CD4-positive, alpha-beta T cell treated with Interleukin-21 for 1 hour (primary cell): ENCODE measurements at places on chromosomes 1 and 21.

- no peak for DNase-seq
Observed at GRCh38 chr1:230216896-230217295, 149.9 kb downstream of the GALNT2 start.

- DNase-seq = no peak
Observed at GRCh38 chr1:41902664-41903063, 16.1 kb downstream of the HIVEP3 start.

DNA sequence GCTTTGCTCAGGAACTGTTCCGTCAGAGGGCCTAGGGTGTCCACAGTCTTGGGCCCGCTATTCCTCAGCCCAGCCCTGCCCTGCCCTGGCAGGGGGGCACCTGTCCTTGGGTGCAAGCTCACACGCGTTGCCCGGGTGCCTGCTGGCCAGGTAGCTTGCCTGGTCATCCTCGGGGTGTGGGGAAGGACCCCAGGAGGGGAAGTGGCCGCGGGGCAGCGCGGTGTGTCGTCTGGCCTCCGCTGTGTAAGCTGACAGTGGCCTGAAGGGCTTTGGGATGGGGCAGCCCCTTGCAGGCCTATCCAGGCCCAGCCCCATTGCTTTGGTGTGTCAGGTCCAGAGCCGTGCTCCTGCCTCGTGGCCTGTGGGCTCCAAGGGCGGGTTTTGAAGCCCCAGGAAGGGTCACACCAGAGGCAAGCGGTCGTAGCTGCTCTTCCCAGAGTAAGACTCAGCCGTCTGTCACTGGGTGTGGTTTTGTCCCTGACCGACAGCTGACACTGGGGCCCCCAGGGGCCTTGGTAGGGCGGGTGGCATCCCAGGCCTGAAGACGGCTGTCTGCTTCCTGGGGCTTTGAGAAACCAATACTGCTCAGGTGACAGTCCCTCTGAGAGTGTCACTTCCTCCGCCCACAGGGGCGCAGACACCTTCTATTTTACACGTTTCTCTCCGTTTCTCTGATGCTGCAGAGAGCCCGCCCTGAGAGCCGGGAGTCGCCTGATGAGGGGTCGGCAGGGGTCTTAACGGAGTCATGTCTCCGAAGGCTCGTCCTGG, 72.1 kb downstream of the SKI start:
- peak; percentile 86 for DNase-seq

DNA sequence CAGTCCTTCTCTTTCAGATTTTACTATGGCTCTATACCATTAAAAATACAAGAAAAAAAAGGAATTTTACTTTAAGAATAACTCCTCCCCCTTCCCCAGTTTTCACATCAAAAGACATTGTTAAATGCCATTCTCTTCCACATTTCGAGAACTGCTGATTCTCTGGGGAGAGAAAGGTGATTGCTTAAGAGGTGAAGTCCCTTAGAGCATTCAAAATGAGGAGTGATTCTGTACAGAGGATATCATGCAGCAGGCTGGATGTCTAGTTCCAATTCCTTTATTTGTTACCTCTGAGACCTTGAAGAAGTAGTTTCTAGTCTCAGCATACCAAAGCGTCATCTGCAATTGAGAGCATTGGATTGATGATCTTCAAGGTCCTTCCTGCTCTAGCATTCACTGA, 46.9 kb downstream of the FMO3 start:
- DNase-seq = no peak

- no peak for DNase-seq
Observed at GRCh38 chr1:94144836-94145235, 23.9 kb upstream of the ABCA4 start.

- no peak for DNase-seq
Observed at GRCh38 chr1:69567652-69568420, at the start of gene LRRC7. LRRC7 (plus strand) TSS chr1:69567922; CDS start chr1:69568640, 718 bp downstream.

DNA sequence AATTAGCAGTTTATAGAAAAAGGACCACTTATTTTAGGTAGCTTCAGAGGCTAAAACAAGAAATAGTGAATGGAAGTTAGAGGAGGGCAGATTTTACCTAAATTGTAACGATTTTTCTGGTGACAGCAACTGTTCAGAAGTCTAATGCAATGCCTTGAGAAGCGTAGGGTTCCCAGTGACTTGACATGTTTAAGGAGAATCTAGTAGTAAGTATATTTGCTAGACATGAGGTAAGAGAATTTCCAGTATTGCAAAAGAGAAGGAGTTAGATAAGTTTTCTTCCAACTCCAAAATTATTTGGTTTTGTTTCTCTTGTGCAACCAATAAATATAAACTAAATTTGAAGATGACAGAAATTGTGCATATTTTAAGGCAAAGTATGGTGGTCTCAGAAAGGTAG, 140.0 kb downstream of the SMYD3 start:
- no peak for DNase-seq

DNA sequence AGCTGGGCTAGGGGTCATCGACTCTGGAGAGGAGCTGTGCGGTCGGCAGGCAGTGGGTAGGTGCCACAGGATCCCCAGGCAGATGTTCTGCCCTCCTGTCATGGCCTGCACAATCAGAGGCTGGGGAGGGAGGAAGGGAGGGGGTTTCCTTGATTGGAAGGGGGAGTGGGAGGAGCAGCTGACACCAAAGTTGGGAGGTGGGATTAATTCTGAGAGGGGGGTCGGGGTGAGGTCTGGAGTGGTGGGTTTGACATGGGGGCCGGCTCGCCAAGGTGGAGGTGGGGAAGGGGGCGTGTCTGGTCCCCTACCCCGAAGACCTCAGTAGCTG, 651 bp upstream of the HPCA start:
- no peak for DNase-seq

DNA sequence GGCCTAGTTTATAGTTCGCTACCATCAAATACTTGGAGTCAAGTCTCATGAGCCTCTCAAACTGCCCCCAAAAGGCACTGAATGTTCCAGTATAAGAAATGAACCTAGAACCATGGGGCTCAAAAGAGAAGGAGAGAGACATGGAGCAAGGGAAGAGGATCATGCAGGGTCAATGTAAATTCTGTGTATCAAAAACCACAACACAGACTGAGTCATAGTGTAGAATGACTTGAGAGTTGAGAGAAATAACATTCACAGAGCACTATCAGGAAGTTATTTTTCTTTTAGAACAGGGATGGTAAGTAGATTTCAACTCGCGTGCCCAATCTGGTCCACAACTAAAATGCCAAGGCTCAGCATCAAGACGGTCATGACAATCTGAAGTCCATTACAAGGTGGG, 59.8 kb downstream of the GNG12 start:
- DNase-seq = no peak

GRCh38 chr1:8409106-8409505, 91.2 kb downstream of the SLC45A1 start:
- DNase-seq = peak; percentile 44

GRCh38 chr1:244450597-244451538, 841 bp downstream of the ADSS2 start:
- DNase-seq = peak; percentile 70

GRCh38 chr1:45400049-45400448, 59.8 kb upstream of the MUTYH start:
- DNase-seq = no peak

DNA sequence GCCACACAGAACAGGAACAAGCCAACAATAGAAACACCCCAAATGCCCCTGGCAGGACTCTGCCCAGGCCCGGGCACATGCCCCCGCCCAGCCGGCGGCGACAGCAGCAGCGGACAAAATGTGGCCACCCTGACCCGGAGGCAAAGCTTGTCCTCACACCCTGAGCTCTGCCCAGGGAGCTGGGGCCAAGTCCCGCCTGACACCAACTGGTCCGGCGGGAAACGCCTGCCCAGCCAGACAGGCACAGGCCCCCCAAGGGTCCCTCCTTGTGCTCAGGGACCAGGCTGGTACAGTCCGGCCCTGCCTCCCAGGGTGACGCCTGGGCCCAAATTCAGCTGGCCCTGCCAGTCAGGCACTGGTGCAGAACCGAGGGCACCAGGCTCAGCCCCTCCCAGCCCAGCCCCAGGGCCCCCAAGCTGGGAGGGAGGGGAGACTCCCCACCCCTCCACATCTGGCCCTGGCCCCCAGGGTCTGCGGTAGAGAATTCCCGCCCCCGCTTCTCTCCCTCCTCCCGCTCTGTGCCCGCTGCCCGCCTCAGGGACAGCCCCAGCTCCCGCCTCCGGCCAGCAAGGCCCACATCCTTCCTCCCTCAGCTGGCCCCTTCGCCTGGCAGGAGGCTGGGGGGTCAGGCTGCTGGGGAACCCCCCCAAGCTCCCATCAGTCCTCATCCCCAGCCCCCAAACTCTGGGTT, 2.0 kb downstream of the AHDC1 start:
- no peak for DNase-seq

- no peak for DNase-seq
Observed at GRCh38 chr21:26332867-26333266, 162.3 kb upstream of the APP start.

DNA sequence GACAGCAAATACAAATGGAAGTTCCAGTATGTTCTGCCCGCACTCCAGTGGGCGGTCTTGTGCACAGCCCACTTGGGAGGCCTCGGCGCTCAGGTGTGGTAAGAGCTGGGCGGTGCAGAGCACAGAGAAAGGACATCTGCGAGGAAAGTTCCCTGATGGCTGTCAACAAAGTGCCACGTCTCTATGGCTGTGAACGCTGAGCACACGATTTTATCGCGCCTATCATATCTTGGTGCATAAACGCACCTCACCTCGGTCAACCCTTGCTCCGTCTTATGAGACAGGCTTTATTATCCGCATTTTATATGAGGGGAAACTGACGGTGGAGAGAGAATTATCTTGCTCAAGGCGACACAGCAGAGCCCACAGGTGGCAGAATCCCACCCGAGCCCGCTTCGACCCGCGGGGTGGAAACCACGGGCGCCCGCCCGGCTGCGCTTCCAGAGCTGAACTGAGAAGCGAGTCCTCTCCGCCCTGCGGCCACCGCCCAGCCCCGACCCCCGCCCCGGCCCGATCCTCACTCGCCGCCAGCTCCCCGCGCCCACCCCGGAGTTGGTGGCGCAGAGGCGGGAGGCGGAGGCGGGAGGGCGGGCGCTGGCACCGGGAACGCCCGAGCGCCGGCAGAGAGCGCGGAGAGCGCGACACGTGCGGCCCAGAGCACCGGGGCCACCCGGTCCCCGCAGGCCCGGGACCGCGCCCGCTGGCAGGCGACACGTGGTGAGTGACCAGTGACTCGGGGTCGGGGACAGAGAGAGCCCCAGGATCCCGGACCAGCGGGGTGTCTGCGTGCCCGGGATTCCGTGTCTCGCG, at the start of gene IL12RB2:
Gene IL12RB2, plus strand, starts transcription at position 623 of the 810 bp plus-strand sequence. CDS start 12,496 bp downstream, outside the sequence.
- peak; percentile 39 for DNase-seq

DNA sequence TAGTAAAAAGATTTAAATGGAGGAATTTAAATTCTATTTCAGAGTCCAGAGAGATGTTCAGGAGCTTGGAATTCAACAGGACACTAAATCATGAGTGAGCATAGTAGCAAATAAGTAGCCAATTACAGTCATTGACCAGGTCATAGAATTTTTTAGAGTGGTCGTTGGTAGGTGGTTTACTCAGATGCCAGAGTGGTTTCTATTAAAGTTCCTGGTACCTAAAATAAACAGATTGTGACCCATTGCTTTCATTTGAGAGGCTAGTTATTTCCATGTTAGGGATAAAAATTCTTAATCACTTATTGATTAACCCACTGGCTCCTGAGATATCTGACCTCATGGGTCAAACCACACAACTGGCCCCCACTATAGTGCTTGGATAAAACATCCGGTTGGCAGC, 201.3 kb downstream of the ASTN1 start:
- DNase-seq = no peak

DNA sequence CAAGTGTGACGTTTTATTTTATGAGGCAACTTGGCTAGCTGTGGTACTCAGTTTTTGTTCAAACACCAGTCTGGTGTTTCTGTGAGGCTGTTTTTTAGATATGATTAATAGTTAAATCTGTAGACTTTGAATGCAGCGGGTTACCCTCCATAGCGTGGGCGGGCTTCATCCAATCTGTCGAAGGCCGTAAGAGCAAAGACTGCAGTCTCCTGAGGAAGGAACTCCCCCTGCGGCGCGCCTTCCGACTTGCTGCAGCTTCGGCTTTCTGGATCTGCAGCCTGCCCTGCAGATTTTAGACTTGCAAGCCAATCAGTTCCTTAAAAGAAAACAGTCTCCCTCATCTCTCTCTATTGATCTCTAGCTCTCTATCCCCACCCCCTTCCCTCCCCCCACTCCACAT, 4.2 kb upstream of the ZNF496 start:
- no peak for DNase-seq

- no peak for DNase-seq
Observed at GRCh38 chr1:223214261-223214807, 71.3 kb upstream of the TLR5 start.

- no peak for DNase-seq
Observed at GRCh38 chr21:33124889-33125288, 54.9 kb downstream of the OLIG1 start.

DNA sequence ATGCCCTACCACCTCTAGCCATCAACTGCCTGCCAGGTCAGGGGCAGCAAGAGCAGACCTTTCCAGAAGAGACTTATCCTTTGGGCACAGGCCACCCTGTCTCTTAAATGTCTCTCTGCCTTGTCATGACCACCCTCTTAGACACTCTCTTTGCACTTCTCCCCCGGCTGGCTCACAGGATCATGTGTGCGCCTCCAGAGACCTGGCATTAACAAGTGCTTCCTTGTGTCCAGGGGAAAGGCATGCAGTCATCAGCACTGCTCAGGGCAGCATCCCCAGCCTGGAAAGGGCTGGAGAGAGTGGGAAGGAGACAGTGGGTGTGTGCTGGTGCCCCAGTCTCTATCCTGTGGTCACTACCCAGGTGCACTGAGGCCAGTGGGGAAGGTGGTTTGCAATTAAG, 85.2 kb upstream of the TLR5 start:
- DNase-seq = no peak

GRCh38 chr1:160179336-160179735, 11.0 kb upstream of the CASQ1 start:
- no peak for DNase-seq

GRCh38 chr1:238005116-238005515, 114.4 kb upstream of the ZP4 start:
- DNase-seq = no peak

DNA sequence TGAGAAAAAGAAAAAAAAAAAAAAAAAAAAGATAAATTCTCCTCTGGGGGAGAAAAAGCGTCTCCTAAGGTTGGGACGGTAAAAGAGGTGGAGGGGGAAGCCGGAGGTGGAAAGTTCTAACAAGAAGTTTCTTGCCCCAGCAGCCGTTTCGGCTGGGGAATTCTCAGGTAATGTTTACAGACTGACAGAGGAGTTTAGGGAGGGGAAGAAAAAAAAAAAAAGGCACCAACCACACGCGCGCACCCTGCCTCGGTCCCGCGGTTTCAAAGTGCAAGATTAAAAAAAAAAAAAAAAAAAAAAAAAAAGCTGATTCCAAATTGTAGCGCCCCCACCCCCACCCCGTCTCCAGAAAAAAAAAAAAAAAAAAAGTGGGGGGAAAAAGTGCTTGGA, 504 bp downstream of the DHRS3 start:
- peak; percentile 65 for DNase-seq
